A673 (cell line): ENCODE measurements at places on chromosomes 16 and 17. TPM values are rescaled to one million over a fixed set of nuclear protein-coding genes. Genes with fewer than 3 reads are reported as not detected.

Gene CALB2
- not detected in 2 replicates for total RNA-seq

Gene HOXB8
- total RNA-seq = 13.1 and 16.3 TPM in 2 replicates

DNA sequence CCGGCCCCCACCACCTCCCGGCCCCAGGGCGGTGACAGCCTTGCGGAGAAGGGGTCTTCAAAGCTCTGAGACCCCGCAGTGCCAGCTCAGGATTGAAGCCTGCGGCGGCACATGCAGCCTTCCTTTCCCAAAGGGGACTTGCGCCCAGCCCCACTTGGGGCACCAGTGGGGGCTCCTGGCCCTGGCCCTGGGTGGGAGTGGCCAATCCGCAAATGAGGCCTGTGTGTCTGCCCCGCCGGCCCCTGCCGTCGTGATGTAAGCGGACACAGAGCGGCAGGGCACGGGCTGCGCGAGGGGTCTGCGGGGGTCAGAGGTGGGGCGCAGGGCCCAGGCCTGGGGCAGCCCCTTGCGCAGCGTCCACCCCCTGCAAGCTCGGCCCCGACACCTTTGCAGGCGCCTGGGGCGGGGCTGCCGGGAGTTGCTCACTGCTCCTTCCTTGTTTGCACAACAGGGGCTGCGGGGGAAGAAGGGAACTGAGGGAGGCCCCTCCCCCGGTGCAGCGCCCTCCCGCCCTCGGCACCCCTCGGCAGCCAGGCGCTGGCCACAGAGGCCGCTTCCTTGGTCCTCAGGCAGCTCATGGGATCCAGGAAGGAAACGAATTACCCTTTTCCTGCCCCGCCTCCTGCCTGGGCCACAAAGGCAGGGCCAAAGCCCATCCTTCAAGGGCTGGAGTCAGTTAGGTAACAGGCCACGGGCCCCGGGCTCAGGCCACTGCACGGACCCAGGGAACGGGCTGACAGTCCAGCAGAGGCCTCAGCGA, 2.9 kb downstream of the SLC16A3 start:
- DNase-seq = no peak
- peaks cover 32% of the 10 kb centered on the region for H3K4me1 ChIP-seq
- peaks cover 7% of the 10 kb centered on the region for H3K27me3 ChIP-seq
- H3K27ac ChIP-seq = no peak overlapping the region

GRCh38 chr17:11284811-11285210, 43.8 kb downstream of the SHISA6 start:
- H3K27me3 ChIP-seq = no peaks in the 10 kb centered on the region
- no peak for DNase-seq
- H3K27ac ChIP-seq = no peak overlapping the region
- peaks cover 5% of the 10 kb centered on the region for H3K4me1 ChIP-seq
- H3K4me3 ChIP-seq = no peak overlapping the region

DNA sequence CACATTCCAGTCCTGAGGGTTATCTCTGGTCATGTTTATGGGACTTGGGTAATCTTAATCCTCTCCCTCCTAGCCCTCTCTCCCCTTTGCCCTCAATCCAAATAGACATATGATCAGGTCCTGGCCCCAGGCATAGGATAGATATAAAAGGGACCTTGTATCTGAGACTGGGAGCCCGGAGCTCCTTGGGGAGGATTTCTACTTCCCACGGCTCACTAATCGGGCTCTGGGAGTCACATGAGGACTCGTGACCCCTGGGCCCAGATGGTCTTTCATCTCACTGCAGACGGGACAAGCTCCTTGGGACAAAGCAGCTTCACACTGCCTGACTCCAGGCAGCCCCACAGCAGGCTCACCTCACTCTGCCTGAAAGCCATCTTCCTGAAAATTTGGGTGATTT, 57.8 kb upstream of the LYRM9 start:
- H3K27ac ChIP-seq = no peak overlapping the region
- no peak overlapping the region for H3K4me3 ChIP-seq
- DNase-seq = no peak
- H3K4me1 ChIP-seq = no peaks in the 10 kb centered on the region

DNA sequence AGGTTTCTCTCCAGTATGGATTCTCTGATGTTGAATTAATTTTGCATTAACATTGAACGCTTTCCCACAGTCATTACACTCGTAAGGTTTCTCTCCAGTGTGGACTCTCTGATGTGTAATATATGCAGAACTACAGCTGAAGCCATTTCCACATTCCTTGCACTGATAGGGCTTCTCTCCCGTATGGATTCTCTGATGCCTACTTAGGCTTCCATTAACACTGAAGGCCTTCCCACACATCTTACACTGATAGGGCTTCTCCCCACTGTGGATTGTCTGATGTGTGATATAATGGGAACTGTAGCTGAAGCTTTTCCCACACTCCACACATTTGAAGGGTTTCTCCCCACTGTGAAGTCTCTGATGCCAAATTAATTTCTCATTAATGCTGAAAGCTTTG, 7.2 kb upstream of the TLE7 start:
- no peaks in the 10 kb centered on the region for H3K27me3 ChIP-seq
- H3K4me1 ChIP-seq = no peaks in the 10 kb centered on the region
- H3K36me3 ChIP-seq = peaks cover 39% of the 10 kb centered on the region
